ENCODE measurements at places on chromosomes 11 and 22. TPM values are rescaled to one million over a fixed set of nuclear protein-coding genes. Genes with fewer than 3 reads are reported as not detected.

DNA sequence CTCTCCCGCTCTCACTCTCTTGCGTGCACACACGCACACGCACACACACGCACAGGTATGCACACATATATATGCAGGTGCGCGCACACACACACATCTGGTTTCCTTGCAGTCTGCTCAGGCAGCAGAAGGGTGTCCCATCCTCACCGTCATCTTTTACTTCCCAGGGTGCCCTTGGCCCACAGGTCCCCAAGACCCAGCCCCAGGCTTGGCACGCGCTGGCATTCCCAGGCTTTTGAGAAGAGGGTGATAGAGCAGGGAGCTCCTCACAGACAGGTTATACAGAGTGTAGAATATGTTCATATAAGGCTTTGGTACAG lies 52.0 kb upstream of the SPATA19 start:
- no peak for DNase-seq

TRIM29 gene
- 60.9 TPM for total RNA-seq

CECR2 gene
- total RNA-seq = not detected

DNA sequence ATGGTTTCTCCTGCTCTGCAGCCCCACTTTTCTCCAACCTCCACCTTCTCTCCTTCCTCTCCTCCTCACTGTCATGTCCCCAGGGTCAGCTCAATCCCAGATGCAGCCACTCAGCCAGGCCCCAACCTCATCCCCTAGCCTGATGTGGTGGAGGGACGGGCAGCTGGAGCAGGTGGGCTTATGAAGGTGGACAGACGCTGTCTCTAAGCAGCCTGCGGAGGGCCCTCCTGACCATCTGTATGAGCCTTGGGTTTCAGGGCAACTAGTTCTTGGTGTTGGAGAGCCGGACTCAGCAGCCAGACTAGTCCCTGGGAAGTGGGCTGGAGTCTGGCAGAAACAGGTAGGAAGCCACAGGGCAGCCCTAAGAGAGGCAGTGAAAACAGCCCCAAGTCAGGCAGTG lies 18.1 kb downstream of the CRYBB2 start:
- DNase-seq = no peak

DNA sequence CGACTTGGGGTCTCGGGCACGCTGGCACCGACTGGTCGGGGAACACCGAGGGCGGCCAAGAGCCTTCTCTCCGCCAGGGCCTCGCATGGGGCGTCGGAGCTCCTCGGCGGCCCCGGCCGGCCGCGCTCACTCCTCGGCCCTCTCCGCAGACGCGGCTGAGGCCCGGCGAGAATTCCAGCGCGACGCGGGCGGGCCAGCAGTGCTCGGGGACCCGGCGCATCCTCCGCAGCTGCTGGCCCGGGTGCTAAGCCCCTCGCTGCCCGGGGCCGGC lies 5.6 kb downstream of the TBX1 start:
- DNase-seq = no peak

- peak; percentile 57 for DNase-seq
Observed at GRCh38 chr11:34916843-34917770, 689 bp downstream of the PDHX start.

DNA sequence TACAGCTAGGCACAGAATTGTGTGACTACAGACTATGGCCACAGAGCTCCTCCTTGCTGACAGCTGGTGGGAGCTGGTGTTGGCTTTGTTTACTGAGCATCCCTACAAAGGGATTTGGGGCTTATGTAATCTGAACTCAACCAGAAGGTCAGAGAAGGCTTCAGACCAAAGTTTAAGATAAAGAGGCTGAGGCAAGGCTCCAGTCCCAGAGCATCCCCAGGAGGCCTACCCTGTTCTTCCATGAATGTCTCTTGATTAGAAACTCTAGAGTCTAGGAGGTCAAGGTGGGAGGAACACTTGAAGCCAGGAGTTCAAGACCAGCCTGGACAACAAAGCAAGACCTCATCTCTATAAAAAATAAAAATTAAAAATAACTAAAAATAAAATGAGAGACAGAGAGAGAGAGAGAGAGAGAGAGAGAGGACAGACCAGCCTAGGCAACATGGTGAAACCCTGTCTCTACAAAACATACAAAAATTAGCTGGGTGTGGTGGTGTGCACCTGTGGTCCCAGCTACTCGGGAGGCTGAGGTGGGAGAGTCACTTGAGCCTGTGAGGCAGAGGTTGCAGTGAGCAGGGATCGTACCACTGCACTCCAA lies 125.5 kb upstream of the SERPIND1 start:
- DNase-seq = no peak

DNA sequence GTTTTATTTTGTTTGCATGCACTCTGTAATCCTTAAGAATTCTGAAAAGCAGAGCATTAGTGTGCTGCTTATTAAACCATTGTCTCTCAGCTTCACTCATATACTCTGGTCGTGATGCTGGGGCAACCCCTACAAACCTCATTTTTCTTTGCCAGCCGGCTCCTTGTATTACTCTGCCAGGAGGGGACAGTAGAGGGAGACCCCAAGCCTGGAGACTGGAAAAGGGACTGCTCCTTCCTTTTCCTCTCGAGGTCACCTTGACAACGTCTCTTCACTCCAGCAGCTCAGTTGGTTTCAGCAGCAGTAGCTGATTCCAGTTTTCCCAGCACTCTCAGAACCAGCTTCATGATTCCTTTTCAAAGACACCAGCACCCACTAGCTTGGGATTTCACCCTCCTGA lies 2.8 kb upstream of the JHY start:
- DNase-seq = no peak

- DNase-seq = peak; percentile 35
Observed at GRCh38 chr11:32881286-32881685, 11.3 kb upstream of the QSER1 start.

DNA sequence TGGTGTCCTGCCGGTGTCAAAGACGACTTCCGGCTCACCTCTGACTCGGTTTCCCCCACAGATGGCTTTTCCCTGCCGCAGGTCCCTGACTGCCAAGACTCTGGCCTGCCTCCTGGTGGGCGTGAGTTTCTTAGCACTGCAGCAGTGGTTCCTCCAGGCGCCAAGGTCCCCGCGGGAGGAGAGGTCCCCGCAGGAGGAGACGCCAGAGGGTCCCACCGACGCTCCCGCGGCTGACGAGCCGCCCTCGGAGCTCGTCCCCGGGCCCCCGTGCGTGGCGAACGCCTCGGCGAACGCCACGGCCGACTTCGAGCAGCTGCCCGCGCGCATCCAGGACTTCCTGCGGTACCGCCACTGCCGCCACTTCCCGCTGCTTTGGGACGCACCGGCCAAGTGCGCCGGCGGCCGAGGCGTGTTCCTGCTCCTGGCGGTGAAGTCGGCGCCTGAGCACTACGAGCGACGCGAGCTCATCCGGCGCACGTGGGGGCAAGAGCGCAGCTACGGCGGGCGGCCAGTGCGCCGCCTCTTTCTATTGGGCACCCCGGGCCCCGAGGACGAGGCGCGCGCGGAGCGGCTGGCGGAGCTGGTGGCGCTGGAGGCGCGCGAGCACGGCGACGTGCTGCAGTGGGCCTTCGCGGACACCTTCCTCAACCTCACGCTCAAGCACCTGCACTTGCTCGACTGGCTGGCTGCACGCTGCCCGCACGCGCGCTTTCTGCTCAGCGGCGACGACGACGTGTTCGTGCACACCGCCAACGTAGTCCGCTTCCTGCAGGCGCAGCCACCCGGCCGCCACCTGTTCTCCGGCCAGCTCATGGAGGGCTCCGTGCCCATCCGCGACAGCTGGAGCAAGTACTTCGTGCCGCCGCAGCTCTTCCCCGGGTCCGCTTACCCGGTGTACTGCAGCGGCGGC lies 5.5 kb downstream of the B3GNT6 start:
- no peak for DNase-seq

DNA sequence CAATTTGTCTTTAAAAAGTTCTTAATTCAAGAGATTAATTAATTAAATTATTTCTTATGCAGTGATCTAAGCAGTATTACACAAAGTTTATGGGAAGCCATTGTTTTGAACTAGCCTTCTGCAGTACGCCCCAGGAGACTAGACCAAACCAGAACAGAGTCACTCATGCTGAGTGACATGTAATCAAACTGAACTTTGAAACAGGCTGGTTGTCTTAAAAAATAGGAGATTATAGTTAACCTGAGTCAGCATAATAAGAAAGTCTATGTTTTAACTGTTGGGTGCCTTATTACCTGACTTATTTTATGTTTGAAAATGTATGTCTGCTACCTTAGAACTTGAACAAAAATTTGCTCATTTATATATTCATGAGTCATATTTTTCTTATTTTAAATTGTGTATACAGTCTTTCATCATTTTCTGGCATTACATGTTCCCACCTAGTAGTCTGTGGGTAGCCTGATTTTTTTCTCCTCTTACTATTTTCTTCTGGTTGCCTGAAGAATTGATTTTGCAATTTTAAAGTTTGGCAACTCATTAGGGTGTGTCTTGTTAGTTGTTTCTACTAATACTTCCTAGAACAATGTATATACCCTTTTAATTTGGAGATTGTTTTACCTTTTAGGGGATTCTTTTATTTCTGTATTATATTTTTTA lies 161.4 kb downstream of the AASDHPPT start:
- DNase-seq = peak; percentile 72

- no peak for DNase-seq
Observed at GRCh38 chr11:75945446-75945845, 130.4 kb downstream of the UVRAG start.

DNA sequence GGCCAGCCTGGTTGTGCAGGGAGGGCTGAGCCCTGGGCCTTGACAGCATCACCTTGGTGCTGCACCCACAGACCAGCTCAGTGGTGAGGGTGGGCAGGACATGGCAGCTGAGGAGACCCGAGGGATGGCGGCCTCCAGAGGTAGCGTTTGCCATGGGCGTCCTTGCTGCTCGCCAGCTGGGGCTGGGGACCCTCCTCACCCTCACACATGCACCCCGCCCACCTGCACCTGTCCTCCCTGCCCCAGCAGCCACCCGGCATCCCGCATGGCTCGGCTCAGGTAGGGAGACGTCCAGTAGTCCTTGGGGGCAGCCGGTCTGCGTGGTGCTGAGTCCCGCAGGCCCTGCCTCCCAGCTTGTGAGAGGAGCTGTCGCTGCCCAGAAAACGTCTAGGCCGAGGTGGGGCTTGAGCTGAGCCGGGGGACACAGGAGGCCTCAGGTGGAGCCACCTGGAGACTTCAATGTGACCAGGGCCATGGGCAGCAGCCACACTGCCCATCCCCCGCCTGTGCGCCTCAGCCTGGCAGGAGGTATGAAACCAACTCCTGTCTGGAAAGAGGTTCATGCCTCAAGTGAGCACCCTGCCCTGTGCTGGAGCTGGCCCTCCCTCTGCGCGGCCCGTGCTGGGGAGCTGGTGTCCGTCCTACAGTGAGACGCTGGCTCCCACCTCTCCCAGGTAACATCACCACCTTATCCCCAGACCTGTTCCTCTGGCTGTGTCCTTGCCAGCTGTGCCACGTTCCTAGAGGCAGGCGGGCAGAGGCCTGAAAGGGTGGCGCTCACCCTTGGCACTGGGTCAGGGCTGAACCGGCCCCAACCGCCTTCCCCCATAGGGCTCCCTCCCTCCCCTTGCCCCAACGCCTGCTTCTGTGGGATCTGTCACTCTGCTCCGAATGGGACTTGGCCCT lies 3.3 kb upstream of the TRABD start:
- no peak for DNase-seq

FSHB gene
- not detected for total RNA-seq

DNA sequence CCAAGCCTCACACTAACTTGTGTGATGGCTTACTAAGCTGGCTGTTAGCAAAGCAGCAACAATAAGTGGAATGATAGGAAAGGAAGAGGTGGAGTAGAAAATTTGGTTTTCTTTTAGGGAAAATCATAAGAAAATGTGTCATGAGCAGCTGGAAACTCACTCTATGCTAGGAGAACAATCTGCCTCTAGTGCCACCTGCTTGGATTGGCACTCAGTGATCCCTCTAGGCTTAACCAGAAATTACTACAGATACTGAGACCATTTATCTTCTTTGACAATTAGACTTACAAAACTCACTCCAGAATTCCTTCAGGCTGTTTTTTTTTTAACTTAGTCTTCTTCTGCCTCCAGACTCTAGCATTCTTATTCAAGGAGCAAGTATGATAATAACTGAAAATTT lies 117.3 kb downstream of the CD44 start:
- DNase-seq = no peak

GRCh38 chr22:39244496-39245129 lies at the start of gene PDGFB:
Gene PDGFB, minus strand, starts transcription at chr22:39244982. Its CDS starts 1,019 bp downstream, at chr22:39243963.
- DNase-seq = no peak

DNA sequence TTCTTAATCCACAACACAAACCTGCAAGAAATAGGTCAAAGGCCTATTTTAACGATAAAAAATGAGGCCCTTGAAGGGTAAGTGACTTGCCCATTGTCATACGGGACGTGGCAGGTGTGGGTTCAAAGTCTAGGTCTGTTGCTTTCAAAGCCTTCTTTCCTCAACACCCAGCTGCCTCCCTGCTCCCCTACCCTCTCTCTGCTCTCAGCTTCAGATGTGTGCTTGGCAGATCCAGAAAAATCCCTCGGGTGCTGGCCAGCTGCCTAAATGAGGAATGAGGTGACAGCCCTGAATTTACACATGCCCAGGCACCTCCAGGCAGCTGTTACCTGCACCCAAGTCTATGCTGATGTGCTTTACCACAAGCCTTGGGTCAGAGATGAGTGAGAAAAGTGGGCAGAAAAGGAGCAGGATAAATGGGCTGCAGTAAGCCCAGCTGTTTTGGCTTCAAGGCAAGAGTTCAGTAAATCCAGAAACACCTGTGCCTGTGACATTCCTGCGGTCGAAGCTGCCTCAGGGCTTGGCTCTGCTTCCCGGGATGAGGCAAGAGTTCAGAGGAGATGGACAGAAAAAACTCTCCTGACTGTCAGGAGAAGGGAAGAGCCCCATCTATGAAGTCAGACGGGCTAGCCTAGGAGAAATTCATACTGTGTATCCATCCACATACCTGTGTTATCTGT lies 49.9 kb upstream of the LDLRAD3 start:
- DNase-seq = peak; percentile 97

DNA sequence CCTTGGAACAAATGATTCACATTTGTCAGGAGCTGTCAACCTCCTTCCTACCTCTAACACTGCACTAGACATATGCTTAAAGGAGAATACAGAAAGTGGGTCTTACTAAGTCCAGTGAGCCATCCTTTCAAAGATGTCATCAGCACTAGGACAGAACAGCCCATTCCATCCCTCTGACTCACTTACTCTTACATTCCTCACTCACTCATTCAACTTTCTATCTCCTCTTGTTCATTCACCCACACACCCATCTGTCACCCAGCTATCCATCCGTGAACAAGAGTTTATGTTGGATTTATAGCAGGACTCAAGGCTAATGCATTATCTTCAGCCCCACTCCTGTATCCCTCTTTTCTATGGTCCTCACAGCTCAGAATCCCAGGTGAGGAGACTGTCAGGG lies 9.1 kb downstream of the INSC start:
- peak; percentile 68 for DNase-seq

GRCh38 chr11:13861411-13861810 lies 101.1 kb upstream of the SPON1 start:
- no peak for DNase-seq

Data from MCF 10A (cell line).